Activated T-helper 1 cell treated with anti-CD3 and anti-CD28 coated beads, Interleukin-2, amount 50 U/mL, for 16 hours (primary cell): ENCODE measurements at places on chromosomes 2 and 18.

- no peak for DNase-seq
Measured at GRCh38 chr2:5285872-5286769, 406.1 kb upstream of the SOX11 start.

GRCh38 chr2:73614105-73614504 is 28.1 kb downstream of the NAT8 start:
- DNase-seq, result no peak

DNA sequence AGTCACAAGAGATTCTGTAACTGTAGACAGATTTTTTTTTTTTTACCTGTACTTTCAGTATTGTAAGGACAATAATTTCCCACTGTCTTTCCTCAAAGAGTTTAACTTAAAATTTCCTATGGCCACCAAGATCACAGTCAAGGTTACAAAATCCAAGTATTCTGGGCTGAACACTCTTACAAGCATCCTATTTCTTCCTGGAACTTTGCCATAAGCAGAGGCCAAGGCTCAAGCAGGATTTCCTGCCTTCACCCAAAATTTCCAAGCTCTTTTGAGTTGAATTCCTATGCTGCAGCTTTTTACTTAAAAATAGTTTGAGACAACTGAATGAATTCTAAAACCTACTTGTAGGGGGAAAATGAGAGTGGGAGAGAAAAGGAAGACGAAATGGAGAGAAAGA is 299.4 kb downstream of the ZNF516 start:
- DNase-seq, result no peak

- DNase-seq, result no peak
Measured at GRCh38 chr2:176924909-176925534, 287.6 kb upstream of the HNRNPA3 start.

DNA sequence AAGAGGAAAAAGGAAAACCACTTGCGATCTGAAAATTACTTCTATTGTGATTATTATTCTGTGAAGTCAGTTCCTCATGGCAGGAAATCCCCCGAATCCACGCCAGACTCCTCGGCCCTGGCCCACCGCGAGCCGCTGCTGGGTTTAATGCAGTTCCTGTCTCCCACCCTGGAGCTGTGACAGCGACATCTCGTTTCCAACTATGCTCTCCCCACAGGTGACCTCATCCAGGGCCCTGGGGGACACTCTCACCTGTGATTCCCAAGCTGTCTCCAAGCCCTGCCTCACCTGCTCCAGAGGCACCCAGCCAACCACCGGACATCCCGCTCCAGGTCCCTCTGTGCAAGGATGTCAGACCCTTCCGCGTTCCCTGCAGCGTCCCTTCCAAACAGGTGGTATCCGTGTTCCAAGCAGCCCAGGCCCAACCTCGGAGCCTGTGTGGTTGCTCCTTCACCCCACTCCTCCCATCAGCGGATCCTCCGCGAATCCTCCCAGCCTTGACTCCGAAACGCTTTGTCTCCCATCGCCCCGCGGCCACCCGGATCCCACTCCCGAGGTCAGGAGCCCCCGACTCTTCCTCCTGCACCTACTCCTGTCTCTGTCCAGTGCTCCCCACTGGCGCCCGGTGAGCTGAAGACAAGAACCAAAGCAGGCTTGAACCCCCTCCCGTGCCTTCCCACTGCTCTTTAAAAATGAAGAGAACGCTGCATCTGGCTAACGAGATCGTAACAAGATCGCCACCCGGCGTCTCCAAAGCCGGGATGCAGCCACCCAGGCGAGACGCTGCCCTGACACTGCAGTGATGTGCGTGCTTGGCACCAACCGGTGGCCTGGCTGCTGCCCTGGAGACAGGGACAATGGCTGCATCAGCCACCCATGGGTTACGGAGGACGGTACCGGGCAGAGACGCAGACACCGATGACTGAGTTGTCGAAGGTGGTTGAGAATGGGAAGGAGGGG is 96.5 kb downstream of the NDUFA10 start:
- DNase-seq, result peak; percentile 2

DNA sequence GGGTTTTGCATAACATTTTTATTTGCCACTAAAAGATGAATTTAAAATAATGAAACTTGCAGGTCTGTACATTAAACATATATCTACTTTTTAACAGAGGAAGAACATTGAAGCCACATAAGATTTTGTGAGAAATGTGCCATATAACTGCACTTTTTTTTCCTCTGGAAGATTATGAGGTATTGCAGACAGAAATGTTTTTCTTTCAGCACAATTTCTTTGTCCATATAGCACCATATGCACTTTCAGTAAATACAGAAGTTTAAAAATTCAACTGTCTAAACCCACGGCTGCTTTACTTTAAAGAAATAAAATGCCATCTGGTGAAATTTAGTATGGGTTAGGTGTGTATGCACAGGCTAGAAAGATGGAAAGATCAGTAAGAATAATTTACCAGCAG is 470 bp upstream of the FAP start:
- no peak for DNase-seq

GRCh38 chr2:75133621-75134570 is 65.4 kb downstream of the TACR1 start:
- no peak for DNase-seq

DNA sequence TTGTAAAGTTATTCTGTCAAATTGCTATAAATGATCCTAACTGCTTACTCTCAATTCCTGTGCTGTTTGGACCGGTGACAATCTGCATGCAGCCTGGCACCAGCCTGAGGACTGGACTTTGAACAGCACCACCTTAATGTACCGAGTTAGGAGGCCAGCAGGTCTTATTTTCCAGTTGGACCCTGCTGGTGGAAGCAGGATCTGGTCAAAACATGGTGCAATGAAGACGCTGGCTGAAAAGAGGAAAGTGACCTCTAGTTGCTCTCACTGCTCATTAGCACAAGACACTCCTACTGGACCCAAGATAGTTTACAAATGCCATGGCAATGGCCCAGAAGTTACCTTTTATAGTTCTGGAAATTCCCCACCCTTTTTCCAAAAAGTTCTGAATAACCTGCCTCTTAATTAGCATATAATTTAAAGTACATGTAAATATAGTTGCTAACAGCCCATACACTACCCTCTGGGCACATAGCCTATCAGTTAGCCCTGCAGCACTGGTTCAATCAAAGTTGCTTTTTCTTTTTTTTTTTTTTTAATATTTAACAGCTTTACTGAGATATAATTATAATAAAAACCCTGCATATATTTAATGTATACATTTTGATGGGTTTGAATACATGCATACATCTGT is 35.8 kb downstream of the RBKS start:
- no peak for DNase-seq

DNA sequence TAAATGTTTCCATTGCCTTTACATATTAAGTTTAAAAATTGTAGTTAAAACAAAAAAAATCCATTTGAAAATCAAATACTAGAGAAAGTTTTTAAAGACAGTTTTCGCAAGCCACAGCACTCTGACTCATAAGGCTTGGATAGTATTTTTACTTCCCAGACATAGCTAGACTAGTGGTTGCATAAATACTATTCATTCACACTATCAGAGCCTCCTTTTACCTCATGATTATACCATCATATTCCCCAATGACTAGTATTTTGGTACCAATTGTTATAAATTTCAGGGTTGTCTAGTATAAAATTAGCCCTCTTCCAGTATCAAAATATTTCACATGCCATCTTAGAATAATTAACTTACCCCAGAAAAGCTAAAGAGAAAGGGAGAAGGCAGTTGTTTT is 393.5 kb downstream of the ERBB4 start:
- DNase-seq, result no peak

DNA sequence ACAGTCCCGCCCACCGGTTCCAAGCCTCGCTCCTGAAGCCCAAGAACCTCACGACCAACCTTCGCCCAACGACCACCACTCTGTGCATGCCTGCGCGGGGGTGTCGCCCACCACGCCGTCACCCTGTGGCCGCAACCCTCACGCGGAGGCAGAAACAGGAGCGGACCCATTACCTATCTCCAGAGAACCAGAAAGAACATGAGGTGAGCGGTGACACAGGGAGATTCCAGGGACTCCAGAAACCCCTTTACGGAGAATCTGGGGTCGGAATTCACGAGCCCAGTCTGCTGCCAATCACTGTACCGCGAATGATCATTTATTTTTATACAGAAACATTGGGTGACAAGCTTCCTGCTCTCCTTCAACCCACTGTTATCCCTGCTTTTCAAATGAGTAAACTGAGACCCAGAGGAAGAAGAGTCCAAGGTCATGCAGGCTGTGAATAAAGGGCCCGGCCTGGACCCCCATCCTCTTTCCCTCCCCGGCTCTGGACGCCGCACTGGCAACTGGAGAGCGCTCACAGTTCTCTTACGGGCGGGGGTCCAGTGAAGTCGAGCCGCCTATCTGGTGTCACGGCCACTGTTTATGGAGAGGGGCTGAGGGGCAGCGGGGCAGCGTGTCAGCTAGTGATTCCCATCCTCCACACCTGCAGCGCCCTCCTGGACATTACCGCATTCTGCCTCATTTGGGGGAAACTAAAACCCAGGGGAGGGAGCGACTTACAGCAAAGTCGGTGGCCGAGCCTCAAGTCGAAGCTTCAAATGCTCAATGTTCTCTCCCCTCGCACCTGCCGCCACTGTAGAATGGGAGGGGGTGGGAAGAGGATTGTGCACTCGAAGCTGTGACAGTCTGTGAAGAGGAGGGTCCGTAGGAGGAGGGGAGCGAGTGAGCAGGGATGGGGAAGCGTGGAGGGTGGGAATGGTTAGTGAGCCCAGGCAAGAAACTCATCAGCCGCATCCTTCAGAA is 723 bp upstream of the SLC30A3 start:
- no peak for DNase-seq

DNA sequence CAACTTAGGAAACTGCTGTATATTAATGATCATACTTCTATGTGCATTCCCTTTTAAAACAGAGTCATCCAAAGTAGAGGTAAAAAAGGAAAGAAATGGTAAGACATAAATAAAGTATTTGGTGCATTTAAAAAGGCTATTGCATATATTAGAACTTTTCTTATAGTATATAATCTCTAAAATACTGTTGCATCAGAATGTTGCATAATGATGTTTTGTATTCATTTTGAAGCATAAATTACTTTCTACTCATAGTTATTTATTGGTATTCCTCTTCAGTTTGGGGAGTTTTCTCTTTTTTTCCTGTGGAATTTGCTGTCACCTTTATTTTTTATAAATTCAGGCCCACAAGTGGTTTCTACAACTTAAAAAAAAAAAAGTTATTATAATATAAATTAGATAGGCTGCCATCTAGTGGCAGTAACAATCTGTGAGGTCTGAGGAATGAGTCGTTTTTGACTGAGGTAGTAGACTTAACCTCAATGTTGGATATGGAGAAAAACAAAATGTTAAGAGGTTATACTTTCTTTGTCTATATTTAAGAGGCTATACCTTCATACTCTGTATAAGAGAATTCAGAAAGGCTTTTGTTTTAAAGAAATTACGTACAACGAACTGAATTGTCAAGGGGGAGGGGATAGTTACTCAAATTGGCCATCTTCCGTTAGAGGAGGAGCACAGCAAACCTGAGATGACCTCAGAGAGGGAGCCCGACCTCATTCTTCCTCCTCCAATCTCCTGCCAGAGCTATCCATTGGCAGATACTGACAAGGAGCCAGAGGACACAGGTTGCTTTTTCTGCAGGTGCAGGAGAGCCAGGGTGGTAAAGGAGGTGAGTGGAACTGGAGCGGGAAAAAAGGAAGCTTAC is 23.8 kb downstream of the ANKAR start:
- DNase-seq, result no peak
